ENCODE measurements at places on chromosomes 6 and 20.

GRCh38 chr6:33967966-33968724, 164.3 kb upstream of the MLN start:
- peak; percentile 0 for DNase-seq

DNA sequence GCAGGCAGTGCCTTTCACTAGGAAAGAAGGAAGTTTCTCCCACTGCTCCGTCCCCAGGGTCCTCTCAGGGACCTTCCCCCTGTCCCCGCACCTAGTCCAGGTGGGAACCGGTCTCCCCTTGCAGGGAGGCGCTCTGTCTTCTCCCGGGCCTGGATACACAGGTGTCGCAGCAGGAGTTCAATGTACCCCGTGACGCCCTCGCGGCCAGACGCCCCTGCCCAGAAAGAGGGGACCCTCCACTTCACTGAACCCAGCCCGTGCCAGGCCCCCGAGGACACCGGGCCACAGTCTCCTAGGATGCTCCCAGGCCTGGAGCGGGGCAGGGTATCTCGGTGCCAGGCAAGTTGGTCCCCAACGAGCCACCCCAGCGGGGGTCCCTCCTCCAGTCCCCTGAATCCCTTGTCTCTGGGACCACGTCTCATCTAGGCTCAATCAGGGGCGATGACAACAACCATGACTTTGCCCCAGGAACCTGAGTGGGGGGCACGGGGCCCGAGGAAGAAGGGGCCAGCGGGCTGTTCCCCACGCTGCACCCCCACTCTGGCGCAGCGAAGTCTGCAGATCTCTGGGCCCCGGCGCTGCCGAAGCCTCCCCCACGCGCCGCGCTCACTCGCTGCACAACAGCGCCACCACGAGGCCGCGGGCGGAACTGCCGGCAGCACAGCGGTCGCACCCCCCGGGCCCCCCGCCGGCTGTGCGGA, 103.0 kb downstream of the EDN3 start:
- DNase-seq, result peak; percentile 72

DNA sequence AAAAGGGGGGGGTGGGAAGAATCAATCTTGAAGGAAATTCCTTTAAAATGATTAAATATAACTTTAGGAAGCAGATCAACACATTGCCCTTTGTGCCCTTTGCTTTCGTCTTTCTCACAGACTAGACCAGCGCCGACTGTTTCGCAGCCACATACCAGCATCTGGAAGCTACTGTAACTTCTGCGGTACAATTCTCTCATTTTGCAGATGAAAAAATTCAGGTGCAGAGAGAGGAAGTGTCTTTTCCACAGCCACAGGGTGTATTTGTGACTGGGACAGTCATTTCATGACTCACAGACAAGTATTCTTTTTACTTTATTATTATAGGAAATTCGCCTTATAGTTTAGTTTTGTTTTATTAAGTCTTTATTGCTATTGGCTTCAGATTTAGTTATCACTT, 84.2 kb downstream of the UST start:
- DNase-seq, result no peak

DNA sequence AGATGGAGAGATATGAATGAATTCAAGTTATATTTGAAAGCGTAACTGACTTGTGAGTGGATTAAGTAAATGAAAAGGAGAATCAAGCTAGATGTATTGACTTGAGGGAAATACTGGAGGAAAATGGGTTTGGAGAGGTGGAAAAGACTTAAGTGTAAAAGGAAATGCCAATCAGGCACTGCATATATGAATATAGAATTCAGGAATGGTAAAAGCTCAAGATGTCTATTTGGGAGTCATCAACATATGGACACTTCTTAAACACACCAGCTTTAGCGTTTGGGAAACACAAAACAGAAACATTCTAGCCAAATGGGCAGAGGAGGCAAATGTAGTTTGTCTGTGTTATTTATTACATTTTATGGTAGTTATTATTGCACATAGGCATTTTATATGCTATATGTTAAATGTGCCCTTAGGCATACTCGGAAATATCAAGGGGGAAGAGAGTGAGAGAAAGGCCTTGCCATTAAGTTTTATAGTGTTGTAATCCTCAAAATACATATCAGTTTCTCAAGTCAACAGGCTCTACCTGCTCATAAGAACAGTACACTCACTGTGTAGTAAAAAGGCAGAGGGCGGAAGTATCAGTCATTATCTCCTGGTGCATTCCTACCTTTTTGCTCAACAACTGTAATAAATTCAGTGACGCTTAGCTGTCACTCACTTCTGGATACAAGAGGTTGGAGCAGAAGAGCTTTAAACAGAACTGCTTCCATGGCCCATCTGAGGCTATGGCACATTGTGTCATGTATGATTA, 33.7 kb upstream of the ME1 start:
- DNase-seq, result no peak

- DNase-seq, result no peak
Measured at GRCh38 chr20:17431621-17432364, 99.4 kb downstream of the BFSP1 start.

DNA sequence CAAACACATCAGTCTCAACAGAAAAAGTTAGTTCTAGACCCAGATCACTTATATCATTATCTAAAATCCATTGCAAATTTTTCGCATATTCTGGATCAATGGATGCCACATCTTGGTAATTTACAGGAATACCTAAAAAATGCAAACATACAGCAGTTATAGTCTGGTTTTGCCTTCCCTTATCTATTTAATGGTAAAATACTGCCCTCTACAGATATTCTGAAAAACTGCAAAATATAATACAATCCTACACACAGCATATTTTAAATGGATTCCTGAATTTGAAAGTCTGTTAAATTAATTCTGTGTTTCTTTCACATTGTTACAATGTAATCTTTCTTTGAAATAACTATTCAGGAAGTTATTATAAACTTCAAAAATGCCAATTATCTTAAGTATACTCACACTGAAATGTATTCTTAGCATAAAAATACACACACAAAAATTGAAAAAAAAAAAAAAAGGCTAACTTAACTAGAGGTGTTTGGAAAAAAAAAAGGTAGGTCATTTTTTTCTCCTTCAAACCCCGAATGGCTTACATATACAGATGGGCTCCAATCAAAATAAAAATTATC, 88.4 kb downstream of the HACE1 start:
- no peak for DNase-seq

DNA sequence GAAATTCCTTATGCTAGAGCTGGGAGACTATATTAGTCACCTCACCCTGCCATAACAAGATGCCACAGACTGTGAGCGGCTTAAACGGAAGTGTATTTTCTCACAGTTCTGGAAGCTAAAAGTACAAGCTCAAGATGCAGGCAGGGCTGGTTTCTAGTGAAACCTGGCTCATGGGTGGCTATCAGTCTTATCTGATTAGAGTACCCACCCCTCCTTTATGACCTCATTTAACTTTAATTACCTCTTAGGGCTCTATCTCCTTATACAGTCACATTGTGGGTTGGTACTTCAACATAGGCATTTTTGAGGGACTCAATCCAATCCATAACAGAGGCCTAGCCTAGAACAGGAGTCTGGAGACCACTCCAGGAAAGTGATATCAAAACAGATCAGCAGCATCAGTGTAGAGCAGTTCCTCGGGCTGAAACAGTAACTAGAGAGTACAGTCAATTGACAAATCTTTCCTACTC, 2.3 kb upstream of the SNRNP48 start:
- no peak for DNase-seq

DNA sequence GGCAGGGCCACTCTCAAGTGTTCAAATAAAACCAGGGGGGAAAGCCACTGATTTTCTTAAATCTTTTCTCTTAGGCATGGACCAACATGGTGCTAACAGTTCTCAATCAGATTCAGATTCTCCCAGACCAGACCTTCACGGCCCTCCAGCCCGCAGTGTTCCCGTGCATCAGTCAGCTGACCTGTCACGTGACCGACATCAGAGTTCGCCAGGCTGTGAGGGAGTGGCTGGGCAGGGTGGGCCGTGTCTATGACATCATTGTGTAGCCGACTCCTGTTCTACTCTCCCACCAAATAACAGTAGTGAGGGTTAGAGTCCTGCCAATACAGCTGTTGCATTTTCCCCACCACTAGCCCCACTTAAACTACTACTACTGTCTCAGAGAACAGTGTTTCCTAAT, 41.5 kb upstream of the SMIM28 start:
- DNase-seq, result no peak

DNA sequence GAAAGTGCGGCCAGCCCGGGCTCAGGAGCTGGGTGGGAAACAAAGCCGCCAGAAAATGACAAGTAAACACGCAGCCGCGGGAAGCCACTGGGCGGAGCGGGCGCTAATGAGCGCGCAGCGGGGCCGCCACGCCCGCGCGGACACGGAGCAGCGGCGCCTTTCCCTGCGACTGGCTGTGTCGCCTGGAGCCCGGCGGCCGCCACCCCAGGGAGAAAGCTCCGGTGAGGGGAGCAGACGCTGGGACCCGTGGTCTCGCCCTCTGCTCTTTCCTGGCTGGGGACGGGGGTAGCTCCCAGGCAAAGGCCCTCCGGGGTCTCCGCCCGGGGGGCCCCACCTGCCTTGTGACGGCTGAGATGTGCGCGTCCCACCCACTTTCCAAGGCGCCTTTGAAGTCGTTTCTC, 54.9 kb downstream of the PRR18 start:
- no peak for DNase-seq

DNA sequence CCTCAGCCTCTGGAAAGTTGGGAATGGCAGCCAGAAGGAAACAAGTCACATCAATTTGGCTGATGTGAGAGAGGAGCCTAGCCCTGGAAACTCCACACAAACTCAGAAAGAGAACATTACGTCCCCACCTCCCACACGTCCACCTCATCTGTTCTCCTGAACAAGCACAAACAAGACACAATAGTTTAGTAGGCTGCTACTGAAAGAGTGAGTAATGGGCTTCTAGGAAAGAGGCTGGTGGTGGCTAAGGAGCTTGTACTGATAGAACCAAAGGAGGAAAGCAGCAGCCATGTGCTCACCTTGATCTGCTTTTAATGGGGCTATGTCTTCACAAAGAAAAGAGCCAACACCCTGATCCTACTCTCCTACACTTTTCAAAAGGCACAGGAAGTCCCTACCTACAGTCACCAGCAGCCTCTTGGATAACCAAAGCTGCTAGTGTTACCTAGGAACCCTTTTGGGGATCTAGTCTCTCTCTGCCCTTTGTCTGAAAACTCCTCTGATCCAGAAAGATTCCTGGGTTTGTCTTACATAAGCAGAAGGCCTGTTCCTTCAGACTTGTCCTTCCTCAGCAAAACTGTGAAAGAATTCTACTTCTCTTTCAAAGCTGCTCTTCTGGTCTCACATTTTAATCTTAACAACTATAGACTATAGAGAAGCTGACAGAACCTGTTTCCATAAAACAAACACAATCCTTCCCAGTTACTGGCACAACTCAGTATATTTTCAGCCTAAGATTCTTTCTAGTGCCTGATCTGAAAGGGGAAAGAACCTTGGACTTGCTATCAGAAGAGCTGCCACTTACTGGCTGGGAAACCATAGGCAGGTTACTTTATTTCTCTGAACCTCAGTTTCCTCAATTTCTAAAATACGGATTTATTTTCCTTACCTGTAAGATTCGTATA, 3.1 kb downstream of the PLAGL2 start:
- DNase-seq, result no peak

DNA sequence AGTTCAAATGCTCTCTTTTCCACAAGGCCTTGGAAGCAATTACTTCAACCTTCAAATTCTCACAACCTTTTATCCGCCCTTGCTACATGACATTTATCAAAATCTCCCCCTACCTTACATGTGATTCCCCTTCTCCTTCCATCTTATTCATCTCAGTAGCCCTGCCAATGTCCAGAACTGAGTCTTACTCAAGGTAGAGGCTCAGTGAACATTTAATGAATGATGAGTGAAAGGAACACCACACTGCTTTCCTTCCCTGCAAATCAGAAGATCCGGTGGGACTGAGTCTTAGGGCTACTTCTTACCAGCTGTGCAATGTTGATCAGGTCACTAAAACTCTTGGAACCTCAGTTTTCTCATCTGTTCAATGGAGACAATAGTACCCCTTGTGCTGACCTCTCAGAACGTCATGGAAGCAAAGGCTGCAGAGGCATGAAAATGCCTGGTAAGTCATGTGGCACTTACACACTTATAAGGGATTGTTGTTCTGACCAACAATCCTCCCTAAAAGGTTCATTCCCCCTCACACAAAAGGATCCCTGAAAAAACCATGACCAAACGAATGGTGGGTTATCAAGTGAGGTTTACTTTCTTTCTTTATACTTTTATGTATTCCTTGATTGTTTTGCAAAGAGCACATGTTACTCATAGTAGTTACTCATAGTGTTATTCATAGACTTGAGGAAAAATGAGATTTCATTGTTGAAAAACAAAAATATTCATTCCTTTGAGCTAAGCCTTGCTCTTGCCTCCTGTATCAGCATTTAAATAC, 6.5 kb downstream of the MDGA1 start:
- no peak for DNase-seq

- DNase-seq, result no peak
Measured at GRCh38 chr20:5688431-5688972, 61.7 kb upstream of the SHLD1 start.

DNA sequence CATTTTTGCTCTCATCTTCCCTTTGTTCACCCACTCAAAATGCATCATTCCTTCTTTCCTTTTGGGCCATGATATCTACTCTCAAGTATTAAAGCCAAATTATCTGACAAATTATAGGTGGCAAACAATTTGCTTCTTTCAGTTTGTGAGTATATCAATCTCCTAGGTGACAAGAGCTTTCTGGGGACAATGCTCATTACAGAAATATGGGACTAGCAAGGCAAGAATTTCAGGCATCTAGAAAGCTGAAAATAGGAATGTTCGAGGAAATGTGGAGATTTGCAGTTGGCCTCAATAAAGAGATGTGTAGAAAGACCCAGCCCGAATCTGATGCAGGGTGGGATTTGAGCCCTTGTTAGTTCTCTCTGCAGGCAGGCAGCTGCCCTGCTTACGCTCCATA, 71.8 kb downstream of the ALDH8A1 start:
- DNase-seq, result no peak

DNA sequence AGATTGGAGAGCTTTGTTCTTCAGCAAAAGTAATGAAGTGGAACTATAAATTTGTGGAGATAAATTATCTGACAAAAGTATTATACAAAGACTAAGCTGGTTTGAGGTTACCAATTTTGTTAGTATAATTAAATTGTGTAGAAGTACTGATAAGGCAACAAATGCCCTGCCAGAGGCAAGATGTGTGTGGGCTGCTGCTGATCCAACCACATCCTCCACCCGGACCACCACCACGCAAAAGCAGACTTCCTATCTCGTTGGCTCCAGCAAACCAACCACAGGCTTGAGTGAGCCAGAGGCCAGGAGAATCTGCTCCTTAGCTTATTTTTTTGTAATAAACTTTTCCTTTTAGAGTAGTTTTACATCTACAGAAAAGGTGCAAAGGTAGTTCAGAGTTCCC, 1.1 kb upstream of the MYLK4 start:
- DNase-seq, result no peak

DNA sequence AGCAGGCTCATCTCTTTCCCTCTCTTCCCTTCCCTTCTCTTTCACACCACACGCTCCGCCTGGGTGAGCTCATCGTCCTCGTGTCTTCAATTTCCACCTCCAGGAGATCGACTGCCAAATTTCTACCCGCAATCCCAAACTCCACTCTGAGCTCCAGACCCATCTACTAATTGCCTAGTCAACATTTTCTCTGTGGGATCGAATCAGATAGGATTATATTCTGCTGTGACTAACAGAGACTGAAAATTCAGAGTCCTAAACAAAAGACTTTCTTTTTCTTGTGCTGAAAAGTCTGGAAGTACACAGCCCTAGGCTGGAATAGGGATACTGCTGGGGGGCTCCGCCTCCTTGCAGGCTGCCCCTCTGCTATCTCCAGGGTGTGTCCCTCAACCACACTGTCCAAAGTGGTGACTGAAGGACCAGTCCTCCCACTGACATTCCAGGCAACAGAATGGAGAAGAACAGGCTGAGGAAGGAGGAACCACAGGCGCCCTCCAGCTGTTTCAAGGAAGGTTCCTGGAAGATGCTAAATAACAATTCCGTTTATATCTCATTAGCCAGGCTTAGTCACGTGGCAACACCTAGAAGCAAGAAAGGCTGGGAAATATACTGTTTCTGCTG, 5.0 kb upstream of the HSPA12B start:
- no peak for DNase-seq
